ENCODE measurements at places on chromosomes 6 and 20. TPM values are rescaled to one million over a fixed set of nuclear protein-coding genes. Genes with fewer than 3 reads are reported as not detected.

- H3K27ac ChIP-seq = no peak overlapping the region
- no peaks in the 10 kb centered on the region for H3K4me1 ChIP-seq
- DNase-seq = no peak
- no peaks in the 10 kb centered on the region for H3K27me3 ChIP-seq
Measured at GRCh38 chr20:41499064-41499463, 119.1 kb downstream of the CHD6 start.

DNA sequence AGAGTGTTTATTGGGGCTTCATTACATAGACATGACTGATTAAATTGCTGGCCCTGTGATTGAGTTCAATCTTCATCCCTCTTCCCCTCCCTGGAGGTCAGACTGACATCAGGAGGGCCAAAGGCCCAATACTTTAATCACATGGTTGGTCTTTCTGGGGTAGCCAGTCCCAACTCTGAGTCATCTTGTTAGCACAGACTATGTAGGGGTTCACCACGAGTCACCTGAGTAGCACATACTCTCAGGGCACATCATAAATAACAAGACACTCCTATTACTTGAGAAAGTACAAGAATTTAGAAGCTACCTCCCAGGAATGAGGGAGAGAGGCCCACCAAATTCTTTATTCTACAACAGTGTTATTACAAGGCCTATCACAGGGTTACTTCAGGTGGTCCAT is 11.3 kb downstream of the GINS1 start:
- no peak overlapping the region for H3K27ac ChIP-seq
- H3K4me1 ChIP-seq = no peaks in the 10 kb centered on the region
- no peak overlapping the region for H3K4me3 ChIP-seq
- DNase-seq = no peak
- no peaks in the 10 kb centered on the region for H3K27me3 ChIP-seq

- no peak overlapping the region for H3K27ac ChIP-seq
- peaks cover under 1% of the 10 kb centered on the region for H3K4me1 ChIP-seq
- DNase-seq = no peak
- H3K36me3 ChIP-seq = peaks cover 15% of the 10 kb centered on the region
- H3K27me3 ChIP-seq = no peaks in the 10 kb centered on the region
Measured at GRCh38 chr6:34969662-34970265, 80.7 kb downstream of the ANKS1A start.

DNA sequence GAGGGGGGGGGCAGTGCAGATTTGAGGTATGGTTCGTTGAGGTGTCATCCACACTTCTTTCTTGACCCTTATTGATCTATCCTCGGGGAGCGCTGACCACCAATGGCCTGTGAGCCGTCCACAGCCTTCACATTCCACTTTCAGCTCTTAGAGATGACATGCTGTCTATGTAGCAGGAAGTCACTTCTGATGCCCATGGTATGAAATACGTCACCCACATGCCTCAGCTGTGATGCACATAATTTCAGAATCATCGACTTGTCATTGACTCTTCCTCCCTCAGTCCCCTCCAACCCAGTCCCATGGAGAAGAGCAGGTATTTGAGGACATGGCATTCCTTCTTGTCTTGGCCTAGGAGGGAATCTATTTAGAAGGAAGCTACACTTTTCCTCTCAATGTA is 4.7 kb upstream of the ADGRF5 start:
- H3K4me1 ChIP-seq = peaks cover 4% of the 10 kb centered on the region
- H3K27ac ChIP-seq = peak overlapping the region; percentile 18

DNA sequence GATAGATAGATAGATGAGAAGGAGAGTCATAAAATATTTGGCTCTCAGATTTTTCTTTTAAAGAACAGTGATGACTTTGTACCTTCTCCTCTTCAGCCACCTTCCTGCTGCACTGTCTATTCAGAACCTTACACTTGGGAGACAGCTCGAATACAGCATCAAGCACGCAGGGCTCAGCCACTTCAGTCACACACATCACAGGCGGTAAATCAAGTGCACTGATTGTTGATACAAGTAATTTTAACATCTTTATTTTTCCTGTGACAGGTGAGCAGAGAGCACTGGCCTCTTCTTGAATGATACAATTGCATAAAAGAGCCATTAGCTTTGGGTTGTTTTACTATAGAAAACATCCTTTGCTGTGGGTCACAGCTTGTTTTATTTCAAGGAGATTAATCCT is 1118.5 kb upstream of the EYS start:
- no peaks in the 10 kb centered on the region for H3K27me3 ChIP-seq
- H3K4me1 ChIP-seq = no peaks in the 10 kb centered on the region

RBBP9 gene
- total RNA-seq = 17.7 TPM

HTR1E gene
- not detected for total RNA-seq

GRCh38 chr20:41403604-41404003 is 37.0 kb upstream of the EMILIN3 start:
- H3K36me3 ChIP-seq = peaks cover 53% of the 10 kb centered on the region
- no peak overlapping the region for H3K4me3 ChIP-seq
- no peak overlapping the region for H3K27ac ChIP-seq
- no peaks in the 10 kb centered on the region for H3K27me3 ChIP-seq
- DNase-seq = no peak

GRCh38 chr6:89874438-89874837 is 19.8 kb upstream of the GJA10 start:
- no peaks in the 10 kb centered on the region for H3K27me3 ChIP-seq
- H3K36me3 ChIP-seq = peaks cover 36% of the 10 kb centered on the region
- no peaks in the 10 kb centered on the region for H3K4me1 ChIP-seq
- DNase-seq = no peak
- no peak overlapping the region for H3K4me3 ChIP-seq
- no peak overlapping the region for H3K27ac ChIP-seq

- H3K27me3 ChIP-seq = no peaks in the 10 kb centered on the region
- no peak overlapping the region for H3K4me3 ChIP-seq
- peaks cover 5% of the 10 kb centered on the region for H3K4me1 ChIP-seq
Measured at GRCh38 chr20:54272901-54273488, 65.1 kb downstream of the PFDN4 start.

DNA sequence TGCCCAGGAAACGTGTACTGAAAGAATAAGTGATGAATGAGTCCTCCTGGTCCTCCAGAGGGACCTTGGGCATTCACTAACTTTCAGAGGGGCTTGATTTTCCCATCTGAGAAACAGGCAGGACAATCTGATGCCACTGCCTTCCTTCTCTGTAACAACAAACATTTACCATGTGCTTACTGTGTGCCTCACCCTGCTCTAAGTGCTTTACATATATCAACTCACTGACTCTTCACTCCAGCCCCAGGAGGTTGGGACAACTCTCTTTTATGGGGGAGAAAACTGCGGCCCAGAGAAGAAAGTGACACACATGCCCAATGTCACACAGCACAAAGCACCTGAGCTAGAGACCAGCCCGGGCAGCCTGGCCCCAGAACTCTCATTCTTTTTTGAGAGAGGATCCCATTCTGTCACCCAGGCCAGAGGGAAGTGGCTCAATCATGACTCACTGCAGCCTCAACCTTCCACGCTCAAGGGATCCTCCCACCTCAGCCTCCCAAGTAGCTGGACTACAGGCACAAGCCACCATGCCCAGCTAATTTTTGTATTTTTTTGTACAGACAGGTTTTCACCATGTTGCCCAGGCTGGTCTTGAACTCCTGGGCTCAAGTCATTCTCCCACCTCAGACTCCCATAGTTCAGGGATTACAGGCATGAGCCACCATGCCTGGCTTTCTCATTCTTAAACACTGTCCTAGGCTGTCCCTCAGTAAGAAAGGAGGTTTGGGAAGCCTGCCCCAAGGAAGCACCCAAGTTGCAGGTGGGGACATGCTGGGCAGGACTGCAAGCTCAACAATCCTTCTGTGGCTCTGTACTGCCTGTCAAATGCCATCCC is 38.0 kb downstream of the NOL4L start:
- no peaks in the 10 kb centered on the region for H3K36me3 ChIP-seq
- DNase-seq = no peak
- H3K4me1 ChIP-seq = no peaks in the 10 kb centered on the region
- peaks cover 3% of the 10 kb centered on the region for H3K27me3 ChIP-seq
- H3K4me3 ChIP-seq = no peak overlapping the region

DNA sequence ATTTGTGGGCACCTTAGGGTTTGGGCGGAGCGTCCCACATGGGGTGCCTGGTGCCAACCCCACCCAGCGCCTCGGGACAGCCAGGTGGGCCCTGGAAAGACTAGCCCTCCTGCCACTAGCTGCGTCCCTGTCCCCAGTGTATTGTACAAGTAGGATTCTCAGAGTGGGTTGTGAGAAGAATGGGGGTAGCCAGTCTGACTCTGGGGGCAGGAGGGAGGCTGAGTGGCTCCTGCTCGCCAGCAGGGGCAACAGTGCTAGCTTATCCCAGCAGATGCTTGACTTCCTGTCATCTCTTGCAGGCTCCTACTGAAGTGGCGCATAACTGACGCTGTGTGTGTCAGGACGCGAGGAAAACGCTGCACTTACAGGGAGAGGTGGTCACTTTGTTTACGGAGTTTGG is 9.3 kb downstream of the PSMA7 start:
- H3K36me3 ChIP-seq = peaks cover 96% of the 10 kb centered on the region
- H3K4me3 ChIP-seq = no peak overlapping the region
- H3K27ac ChIP-seq = no peak overlapping the region
- H3K4me1 ChIP-seq = peaks cover 31% of the 10 kb centered on the region
- DNase-seq = no peak
- H3K27me3 ChIP-seq = no peaks in the 10 kb centered on the region
